Stimulated activated CD4-positive, alpha-beta T cell treated with anti-CD3 and anti-CD28 coated beads, Interleukin-12 subunit alpha, Interleukin-12 subunit beta, amount 100 ng/mL, for 48 hours (primary cell): ENCODE measurements at places on chromosomes 5 and 9.

- DNase-seq = no peak
These were observed 509.3 kb downstream of the NR2F1-AS1 start for GRCh38 chr5:93071710-93072109.

GRCh38 chr5:62574599-62574998 is 4.0 kb upstream of the LRRC70 start:
- no peak for DNase-seq

DNA sequence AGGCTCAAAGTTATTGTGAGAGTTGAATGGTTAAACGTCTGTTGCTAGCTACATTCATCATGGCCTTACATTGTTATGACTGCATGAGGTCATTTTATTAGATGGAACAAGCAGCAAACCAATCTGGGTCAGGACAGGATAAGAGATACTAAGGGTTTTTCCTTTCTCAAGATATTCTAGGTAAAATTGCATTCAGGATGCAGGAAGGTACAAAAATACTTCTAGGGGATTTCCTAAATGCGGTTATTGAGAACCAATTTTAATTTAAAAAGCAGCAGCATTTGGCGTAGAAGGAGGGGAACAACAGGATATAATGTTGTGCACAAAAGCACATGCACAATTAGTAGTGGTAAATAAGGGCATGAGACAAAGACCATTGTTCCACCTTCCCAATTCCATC is 39.2 kb upstream of the LURAP1L start:
- no peak for DNase-seq

- no peak for DNase-seq
These were observed 185.0 kb downstream of the NR2F1-AS1 start for GRCh38 chr5:93395971-93396379.

- DNase-seq = no peak
These were observed 21.0 kb upstream of the TAF11L2 start for GRCh38 chr5:17477043-17477442.

- DNase-seq = no peak
These were observed 162.5 kb downstream of the HCN1 start for GRCh38 chr5:45533663-45534062.

GRCh38 chr5:24215114-24215513 is 429.7 kb downstream of the CDH10 start:
- no peak for DNase-seq

DNA sequence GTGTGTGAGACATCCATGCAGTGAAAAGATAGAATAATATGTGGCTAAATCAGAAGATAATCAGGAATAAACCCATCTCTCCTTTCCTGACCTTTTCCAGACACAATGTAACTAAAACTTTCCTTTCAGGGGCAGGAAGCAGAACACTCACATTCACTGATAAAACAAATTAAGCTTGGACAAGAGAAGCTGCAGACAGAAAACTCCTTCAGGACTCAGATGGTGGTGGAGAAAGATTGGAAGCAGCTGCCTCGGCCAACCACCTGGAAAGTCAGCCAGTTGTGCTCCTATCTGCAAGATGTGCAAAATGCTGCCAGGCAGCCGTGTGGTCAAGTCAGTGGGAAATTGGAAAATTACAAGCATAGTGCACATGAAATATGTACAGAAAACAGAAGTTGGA is 26.9 kb downstream of the RASEF start:
- no peak for DNase-seq

DNA sequence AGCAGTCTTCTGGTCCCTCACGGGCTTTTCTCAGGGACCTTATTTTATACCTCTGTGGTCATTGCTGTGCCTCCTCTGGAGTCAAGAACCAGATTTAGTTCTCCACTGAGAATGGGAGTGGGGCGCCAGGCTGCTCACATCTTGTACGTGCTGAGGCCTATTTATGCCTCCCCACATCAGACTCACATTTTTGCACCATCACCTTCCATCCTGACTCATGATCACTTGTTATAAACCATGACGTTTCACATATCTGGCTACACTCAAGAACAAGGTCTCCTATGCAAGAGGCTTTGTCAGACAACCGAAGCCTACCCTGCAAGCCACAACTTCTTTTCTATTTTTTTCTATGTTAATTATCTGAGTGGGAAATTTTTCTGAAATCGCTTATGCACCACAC is 10.7 kb downstream of the PRUNE2 start:
- DNase-seq = no peak

DNA sequence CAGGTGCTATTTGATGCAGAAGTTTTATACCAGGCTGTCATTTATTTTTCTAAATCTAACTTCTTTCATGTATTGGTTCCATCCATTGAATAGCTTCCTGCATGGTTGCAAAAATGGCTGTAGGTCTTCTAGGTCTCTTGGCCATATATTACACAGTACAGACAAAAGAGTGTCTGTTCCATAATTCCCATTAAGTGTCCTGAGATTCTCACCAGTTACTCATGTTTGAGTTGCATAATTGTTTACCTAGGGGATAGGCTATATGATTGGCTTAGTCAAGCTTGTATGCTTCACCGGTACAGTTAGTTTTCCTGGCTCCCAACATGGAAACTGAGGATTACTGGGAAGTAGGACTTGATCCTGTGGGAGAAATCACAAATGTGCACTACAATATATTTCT is 399.4 kb upstream of the NUDT12 start:
- DNase-seq = no peak

DNA sequence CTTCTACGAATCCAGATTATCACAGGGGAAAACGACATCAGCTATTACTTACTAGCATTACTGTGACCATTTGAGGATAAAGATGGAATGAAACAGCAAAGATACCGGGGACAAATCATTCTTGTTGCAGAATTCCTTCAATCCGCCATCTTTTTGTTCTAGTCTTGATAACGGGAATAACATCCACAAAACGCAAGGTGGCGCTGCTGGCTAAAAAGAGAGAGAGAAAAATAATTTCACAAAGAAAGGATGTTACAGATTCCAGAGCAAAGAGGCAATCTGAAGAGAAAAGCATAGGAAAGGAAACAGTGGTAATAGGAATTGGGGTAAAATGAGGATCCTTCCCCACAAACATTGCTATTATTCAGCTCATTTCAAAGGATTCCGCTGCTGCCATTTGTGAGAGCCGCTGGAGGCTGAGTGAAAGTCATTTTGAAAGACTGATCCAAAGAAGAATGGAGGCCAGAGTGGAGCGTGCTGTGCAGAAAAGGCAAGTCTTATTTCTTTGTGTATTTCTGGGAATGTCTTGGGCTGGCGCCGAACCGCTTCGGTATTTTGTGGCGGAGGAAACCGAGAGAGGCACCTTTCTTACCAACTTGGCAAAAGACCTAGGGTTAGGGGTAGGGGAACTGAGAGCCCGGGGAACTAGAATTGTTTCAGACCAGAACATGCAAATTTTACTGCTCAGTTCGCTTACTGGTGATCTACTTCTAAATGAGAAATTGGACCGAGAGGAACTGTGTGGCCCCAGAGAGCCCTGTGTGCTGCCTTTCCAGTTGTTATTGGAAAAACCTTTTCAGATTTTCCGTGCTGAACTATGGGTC is at the start of gene PCDHB7:
Gene PCDHB7, plus strand, starts transcription at position 264 of the 824 bp plus-strand sequence. Its CDS starts 192 bp downstream, at position 456.
- DNase-seq = no peak

DNA sequence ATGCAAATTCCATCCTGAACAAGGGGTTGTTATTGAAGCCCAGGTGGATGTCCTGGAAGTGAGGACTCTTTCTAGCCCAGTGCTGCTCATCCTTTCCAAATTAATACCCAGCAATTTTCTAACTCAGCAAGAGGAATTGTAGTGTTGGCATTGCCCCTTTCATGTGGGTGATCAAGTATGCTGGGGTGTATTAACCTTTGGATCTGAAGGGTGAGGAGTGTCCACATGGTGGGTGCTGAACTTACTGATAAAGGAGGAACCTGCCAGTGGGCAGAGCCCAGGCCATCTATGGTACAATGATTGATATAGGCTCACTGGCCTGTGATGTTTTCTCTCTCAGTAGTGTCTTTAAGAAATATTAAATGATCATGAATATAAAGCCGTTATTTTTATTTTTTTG is 210.1 kb downstream of the NTRK2 start:
- no peak for DNase-seq

DNA sequence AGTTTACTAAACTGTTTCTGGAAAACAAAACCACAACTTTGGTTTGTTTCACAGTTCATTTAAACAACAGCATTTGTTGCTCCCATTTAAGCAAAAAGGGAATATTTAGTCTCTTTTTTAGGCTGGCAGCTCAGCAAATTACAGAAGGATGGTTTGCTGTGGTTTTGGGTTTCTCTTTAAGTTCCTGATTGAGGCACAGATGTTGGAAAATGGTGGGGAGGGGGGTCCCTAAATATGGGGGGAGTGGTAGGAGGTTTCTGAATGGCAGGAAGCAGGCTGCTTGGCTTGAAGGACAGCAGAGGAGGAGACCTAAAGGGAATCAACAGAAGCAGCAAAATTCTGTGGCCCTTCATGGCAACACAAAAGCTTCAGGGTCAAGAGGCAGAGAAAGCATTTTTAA is 263.4 kb downstream of the ZSWIM6 start:
- no peak for DNase-seq

DNA sequence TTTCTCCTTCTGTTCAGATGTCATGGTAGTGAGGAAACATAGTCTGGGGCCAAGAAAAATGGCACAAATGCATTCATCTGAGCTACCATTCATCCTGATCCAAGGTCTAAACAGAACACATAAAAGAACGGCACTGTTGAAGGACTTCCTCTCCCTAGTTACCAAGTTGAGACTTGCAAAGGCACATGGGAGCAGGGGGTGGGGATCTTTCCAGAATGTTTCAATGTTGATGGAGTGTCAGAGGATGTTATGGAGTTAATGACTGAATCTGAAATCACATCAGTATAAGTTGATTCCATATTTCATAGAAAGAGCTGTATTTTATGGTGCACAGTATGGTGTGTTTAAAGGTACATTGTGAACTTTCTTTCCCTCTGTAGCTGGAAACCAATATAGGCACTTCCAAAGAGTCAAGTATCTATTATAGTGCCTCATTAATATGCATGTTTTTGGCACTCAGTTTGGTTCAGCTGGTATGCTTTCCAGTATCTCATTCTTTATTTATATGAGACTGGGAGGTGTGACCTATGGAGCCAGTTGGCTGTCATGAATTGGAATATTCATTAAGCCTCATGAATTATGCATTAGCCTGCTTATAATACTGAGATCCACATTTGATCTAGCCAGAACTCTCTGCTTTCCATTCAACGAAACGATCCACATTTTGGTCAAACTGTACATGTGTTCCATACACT is 603.0 kb downstream of the NR2F1-AS1 start:
- DNase-seq = no peak

DNA sequence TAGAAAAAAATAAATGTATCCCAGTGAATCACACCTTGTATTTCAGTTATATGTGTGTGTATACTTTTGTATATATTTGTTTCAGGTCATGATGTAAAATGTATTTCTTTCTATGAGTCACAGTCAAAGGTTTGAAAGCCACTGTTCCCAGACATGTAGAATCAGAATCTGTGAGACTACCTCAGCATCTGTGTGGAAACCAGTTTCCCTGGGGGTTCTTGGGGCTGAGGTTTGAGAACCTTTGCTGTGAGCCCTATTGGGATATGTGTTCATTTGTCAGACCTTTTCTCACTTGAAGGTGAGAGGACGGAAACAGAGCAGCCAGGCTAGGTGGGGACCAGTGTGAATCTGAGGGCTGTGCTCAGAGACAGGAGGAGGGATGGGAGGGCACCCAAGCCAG is 78.7 kb upstream of the SAP30L start:
- DNase-seq = no peak

DNA sequence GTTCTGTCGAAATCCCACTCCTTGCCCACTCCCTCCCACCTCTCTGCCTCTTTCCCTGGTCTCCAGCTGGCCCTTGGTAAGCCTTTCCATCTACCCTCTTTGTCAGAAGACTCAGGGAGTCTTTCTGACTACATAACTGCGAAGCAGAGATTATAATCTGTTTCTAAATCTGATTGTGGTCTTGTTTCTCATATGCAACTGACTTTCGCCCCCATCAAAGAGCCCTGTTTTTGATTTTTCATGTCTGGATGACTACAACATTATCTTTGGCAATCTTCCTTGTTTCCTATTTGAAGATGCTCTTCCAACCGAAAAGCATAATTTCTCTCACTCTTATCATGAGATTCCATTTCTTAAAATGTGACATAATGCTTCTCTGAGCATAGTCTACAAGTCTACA is 218.2 kb upstream of the ADAMTSL1 start:
- DNase-seq = no peak

DNA sequence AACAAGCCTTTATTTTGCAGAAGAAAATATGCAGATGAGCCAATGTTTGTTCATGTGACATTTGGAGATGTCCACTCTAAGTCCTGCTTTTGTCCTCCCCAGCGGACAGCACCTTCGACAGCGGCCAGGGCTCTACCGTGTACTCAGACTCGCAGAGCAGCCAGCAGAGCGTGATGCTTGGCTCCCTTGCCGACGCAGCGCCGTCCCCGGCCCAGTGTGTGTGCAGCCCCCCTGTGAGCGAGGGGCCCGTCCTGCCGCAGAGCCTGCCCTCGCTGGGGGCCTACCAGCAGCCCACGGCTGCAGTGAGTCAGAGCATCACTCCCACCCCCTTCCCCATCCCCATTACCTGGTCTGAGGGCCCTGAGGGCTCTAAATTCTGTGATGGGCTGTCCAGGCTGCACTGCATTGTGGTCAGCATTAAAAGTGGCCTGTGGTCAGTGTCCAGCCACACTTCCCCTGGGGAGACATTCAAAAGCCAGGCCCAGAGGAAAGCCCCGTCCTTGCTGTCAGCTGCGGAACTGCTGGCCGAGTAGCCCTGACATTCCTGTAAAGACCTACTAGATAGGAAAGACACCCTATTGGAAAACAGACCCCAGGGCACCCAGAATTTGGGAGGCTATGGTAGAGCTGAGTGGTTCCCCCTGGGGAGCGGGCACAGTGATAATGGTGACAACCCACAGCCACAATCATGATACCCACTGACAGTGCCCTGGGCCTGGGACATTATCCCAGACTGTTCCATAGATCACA is 69.0 kb downstream of the WNK2 start:
- no peak for DNase-seq

GRCh38 chr5:124678922-124679519 is 67.4 kb downstream of the ZNF608 start:
- DNase-seq = no peak

DNA sequence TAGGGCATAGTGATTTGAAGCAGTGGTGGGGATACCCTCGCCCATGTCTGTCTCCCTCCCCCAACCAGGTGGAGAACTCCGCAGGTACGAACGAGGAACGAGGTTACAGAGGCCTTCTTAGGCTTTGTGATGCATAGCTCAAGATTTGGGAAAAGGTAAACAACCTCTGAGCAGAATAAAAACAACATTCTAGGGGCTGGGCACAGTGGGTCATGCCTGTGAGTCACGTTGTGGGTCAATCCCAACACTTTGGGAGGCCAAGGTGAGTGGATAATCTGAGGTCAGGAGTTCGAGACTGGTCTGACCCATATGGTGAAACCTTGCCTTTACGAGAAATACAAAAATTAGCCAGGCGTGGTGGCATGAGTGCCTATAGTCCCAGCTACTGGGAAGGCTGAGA is 3.6 kb upstream of the LCP2 start:
- DNase-seq = no peak

DNA sequence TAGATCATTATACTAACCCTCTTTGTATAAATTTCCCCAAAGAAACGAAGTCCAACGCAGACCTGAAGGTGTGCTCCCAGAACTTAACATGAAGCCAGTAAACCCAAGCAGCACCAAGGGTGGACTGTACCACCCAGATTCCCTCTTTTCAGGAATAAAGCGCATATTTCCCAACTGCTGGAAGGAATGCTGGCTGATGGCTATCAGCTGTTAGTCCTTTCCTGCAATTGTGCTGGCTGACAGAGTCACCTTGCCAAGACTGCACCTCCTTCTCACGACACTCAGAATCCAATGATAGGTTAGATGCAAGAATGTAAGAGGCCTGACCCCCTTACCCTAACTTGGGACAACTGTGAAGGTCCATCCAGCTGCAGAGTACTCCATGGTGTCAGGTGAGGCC is 93.9 kb downstream of the MAPKAP1 start:
- no peak for DNase-seq

GRCh38 chr5:178538741-178539229 is 51.4 kb downstream of the COL23A1 start:
- DNase-seq = no peak
